ENCODE measurements at places on chromosomes 16 and 17.
A peak's percentile ranks its signal among the peaks of the same experiment; 100 is the strongest.

DNA sequence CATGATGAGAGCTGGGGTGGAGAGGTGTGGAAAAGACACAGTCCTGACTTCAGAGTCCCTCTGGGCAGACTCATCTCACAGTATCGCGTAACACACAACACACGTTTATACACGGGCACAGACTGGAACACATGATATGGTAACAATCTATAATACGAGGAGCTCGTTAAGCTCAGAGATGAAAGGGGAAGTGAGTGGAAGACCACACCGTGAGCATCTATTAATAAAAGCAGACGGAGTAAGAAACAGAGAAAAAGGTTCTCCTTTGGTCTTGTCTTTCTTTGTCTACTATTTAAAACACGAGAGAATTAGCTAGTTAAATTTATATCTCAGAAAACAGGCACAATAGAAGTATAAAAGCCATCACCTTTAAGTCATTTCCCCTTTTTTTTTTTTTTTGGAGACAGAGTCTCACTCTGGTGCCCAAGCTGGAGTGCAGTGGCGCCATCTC is 13.5 kb downstream of the ANKRD11 start:
- DNase-seq, result no peak

GRCh38 chr17:1648963-1649843 is 463 bp downstream of the RILP start:
- DNase-seq, result peak; percentile 86

DNA sequence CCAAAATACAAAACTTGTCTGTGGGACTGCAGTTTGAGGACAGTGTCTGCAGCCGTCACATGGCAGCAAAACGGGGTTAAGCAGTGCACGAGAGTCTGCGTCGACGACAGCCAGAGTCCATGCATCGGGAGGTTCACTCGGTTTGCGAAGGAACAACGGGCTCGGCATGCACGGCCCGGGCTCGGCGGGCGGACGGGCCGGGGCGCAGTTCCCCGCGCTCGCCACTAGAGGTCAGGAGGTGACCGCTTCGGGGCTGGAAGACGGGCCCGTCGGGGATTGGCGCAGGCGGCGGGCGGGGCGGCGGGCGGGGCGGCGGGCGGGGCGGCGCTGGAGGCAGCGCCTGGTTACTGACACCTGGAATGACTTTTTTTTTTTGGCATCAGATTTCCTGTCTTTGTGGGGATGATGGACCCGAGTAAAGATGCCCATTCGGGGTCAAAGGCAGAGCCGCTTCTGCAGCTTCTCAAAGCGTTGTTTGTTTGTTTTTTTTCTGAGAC is 6.5 kb downstream of the SCGB1C2 start:
- peak; percentile 87 for DNase-seq

GRCh38 chr16:49108611-49109010 is 173.0 kb downstream of the CBLN1 start:
- DNase-seq, result no peak

GRCh38 chr16:80158766-80159165 is 382.0 kb upstream of the DYNLRB2 start:
- no peak for DNase-seq

- no peak for DNase-seq
These were observed 26.3 kb downstream of the ACTG1 start for GRCh38 chr17:81486199-81486810.

GRCh38 chr17:31798205-31798724 is 60.8 kb downstream of the COPRS start:
- no peak for DNase-seq

DNA sequence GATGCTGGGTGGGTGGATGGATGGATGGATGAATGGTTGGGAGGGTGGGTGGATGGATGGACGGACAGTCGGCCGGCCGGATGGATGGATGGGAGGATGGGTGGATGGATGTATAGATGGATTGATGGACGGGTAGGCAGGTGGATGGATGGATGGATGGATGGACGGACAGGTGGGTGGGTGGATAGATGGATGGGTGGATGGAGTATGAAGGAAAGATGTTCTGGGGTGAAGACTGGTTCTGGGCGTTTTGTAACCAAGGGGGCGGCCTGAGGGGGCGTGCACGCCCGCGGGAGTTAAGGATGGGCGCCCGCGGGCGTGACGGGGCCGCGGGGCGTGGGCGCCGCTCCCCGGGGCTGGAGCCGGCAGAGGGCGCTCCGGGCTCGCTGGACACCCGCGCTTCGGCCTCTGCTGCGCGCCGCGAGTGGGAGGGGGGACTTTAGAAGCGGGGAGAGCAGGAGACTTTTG is at the start of gene NECAB2:
Gene NECAB2 (plus strand): TSS at position 407 of the 468 bp plus-strand sequence. CDS start 405 bp downstream, outside the sequence.
- no peak for DNase-seq

DNA sequence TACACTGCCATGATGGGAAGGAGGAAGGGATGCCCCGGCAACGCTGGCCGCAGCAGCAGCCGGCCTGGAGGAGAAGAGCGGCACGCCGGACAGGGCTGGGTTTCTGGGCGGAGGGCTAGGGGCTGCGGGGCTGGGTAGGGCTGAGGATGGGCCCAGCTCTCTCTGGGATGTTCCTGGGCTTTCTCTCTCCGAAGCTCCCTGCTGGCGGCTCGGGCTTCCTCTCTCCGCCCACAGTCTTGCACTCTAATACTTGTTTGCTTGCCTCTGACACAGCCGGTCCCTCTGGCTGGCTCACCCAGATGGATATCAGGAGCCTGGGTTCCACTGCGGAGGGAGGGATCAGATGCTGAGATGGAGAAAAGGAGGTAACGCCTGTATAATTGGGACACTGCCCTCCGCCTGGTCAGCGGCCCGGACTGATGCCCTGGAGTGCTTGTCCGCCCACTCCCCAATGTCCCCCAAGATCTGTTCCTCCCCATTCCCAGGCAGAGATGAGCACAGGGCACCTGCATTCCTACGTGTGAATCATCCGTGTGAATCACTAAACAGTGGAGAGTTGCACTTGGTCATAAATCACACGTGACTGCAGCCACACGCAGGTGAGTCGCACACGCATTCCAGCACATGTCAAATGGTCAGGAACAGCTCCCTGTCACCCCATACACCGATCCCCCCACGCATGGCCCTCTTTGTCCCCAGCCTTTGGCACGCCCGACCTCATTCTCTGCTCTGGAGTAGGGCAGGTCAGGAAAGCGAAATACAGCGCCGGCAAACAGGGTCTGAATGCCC is at the start of gene ALOXE3:
Gene ALOXE3 (minus strand): TSS at position 535 of the 789 bp plus-strand sequence. CDS start 524 bp downstream, at position 11.
- no peak for DNase-seq

- DNase-seq, result no peak
These were observed 986 bp downstream of the CRISPLD2 start for GRCh38 chr16:84820771-84821170.

DNA sequence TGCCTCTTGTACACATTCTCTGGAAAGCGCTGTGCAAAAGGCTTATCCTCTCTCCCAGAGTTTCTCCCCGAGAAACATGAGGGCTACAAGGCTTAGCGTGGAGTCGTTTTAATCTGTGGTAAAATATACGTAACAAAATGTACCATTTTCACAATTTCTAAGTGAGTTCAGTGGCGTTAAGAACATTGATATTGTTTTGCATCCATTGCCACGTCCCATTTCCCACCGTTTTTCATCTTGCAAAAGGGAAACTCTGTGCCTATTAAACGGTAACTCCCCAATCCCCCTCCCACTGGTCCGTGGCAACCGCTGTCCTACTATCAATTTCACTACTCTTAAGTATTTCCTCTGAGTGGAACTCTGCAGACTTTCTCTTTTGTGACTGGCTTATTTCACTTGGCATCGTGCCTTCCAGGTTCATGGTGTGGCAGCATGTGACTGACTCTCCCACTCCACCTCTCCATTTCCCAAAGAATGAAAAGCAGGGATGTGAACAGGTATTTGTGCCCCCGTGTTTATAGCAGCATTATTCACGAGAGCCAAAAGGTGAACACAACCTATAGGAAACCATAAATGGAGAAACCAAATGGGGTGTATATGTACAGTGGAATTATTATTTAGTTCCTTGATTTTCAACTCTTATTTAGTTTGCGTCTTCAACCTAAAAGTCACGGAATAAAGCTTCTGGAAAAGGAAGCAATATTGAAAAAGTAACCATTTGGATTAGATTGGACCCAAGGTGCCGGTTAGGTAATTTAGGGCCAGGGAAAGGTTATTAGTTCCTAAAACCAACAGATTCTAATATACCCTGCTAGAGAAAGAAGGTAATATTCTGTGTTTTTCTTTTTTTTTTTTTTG is 1.1 kb upstream of the USP32 start:
- DNase-seq, result no peak

DNA sequence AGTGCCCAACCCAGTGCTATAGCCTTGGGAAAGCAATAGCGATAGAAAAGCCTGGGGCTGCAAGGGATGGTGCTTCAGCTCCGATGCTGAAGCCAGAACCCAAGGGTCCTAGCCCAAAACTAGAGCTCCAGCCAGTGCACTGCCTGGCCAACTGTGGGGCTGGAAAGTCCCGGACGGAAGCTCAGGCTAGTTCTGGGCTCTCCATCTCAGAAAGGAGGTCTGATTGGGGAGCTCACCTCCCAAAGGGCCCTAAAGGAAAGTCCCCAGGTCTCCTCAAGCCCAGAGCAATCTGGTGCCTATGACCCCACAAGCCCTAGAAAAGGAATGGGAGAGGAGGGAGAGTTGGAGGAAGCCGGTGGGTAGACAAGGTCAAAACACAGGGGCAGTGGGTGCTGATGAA is 2.0 kb upstream of the ABCC3 start:
- no peak for DNase-seq

GRCh38 chr17:79624718-79625478 is 14.0 kb upstream of the RBFOX3 start:
- no peak for DNase-seq

- no peak for DNase-seq
These were observed 1.2 kb downstream of the GRB2 start for GRCh38 chr17:75404223-75404730.

DNA sequence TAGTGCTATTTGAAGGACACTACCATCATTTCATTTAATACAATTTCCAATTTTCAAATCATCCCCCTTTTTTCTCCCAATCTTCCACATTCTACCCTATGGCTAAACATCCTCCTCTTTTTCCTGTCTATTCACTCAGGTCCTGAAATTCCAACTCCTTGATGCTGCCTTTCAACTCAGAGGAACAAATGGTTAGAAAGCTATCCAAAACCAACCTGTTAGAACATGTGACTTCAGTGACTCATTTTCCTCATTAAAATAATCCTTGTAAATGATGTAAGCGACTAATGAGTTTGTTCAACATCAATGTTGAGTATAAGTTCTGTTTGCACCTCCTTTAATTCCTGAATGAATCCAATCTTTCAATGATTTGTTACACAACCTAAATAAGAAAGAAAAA is 5.5 kb downstream of the PSMD12 start:
- no peak for DNase-seq

Data from stimulated activated CD8-positive, alpha-beta memory T cell treated with anti-CD3 and anti-CD28 coated beads, Interleukin-15, amount 100 ng/mL, for 24 hours (primary cell).